ENCODE measurements at places on chromosomes 11 and 22.

DNA sequence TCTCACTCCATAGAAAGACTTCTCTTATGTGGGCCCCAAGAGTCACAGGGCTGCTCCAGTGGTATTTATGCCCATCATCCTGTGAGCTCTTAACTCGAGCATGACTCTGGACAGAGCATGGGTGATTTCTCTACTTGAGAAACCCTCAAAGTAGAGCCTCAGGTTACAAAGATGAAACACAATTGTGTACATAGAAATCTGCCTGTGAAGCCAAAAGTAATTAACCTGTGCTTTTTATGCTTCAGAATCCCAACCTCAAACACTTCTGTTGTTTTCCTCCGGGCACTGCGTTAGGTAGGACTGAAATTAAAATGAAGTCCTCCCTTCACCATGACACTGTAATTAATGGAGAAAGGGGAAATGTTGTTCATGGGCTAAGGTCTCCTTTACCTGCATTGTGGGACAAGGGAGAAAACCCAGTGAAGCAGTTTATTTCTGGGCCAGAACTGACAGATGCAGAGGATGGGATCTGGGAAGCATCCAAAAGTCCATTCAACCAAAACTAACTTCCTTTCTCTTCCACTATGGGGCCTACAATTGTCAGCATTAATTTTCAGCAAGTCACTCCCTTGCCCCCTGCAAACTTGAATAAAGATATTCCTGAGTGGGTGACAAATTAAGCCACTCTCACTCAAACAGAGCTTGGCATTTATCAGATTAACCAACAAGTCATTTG lies 24.1 kb upstream of the POU2AF1 start:
- H3K4me3 ChIP-seq = no peak overlapping the region
- H3K27me3 ChIP-seq = peaks cover 3% of the 10 kb centered on the region
- no peaks in the 10 kb centered on the region for H3K36me3 ChIP-seq
- no peak for DNase-seq

GRCh38 chr11:33696931-33697638 lies 3.5 kb downstream of the C11orf91 start:
- no peak overlapping the region for H3K27ac ChIP-seq
- H3K4me3 ChIP-seq = no peak overlapping the region
- DNase-seq = no peak
- H3K27me3 ChIP-seq = peaks cover 14% of the 10 kb centered on the region

DNA sequence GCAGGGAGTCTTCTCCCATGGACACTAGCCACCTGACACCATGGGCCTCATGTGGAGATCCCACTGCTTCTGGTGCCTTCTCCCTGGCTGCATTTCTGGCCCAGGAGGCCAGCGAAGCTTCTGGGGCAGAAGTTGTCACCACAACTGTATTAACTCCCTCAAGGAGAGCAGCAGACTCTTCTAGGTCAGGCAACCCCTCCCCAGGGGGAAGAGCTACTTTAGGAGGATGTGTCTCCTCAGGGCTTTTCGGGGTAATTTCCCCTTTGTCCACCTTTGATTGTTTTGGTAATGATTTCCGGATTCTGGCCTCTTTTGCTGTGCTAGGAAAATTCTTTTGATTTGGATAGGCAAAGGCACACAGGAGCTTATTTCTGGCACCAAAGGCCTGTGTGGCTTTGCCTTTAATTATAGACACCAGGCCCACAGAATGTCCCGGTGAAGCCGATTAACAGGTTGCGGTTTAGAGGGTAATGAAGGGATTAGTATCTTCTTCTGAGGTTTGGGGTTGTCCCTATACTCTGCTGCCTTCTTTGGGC lies 8.9 kb upstream of the UCP2 start:
- H3K4me1 ChIP-seq = peaks cover 2% of the 10 kb centered on the region
- H3K4me3 ChIP-seq = no peak overlapping the region
- H3K36me3 ChIP-seq = no peaks in the 10 kb centered on the region
- H3K27ac ChIP-seq = no peak overlapping the region

DNA sequence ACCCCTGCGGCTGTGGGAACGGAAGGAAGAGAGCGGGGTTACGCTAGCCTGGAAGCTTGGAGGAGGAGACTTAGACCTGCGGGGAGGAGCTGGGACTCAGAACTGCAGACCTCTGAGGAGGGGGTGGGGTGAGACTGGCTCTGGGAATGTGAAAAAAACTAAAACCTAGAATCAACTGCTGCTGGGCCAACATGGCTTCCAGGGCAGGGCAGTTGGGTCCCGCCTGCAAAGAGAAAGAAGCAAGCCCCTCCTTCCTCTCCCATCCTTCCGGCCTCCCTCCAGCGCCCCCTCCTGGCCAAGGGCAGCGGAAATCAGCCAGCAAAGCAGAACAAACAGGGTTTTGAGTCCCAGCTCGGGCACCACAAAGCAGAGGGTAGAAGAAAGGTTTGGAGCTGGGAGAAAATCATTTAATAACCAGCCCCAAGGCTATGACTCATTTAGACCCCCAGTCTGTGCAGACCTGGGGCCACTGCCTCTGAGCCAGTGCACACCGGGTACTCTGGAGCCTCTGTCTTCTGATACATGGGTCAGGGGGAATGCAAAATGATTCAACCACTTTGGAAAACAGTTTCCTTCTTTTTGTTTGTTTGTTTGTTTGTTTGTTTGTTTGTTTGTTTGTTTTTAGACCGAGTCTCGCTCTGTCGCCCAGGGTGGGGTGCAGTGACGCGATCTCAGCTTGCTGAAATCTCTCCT lies 7.3 kb upstream of the NCF4 start:
- peak; percentile 82 for DNase-seq
- no peak overlapping the region for H3K4me3 ChIP-seq
- no peaks in the 10 kb centered on the region for H3K4me1 ChIP-seq
- no peaks in the 10 kb centered on the region for H3K36me3 ChIP-seq
- H3K27me3 ChIP-seq = peaks cover 6% of the 10 kb centered on the region

GRCh38 chr11:97007283-97007682 lies 617.5 kb downstream of the JRKL start:
- no peak overlapping the region for H3K4me3 ChIP-seq
- no peaks in the 10 kb centered on the region for H3K36me3 ChIP-seq
- H3K4me1 ChIP-seq = no peaks in the 10 kb centered on the region
- DNase-seq = no peak
- peaks cover 1% of the 10 kb centered on the region for H3K27me3 ChIP-seq
- H3K27ac ChIP-seq = no peak overlapping the region

GRCh38 chr22:46149512-46150033 lies 753 bp upstream of the PPARA start:
- peaks cover 7% of the 10 kb centered on the region for H3K4me1 ChIP-seq

DNA sequence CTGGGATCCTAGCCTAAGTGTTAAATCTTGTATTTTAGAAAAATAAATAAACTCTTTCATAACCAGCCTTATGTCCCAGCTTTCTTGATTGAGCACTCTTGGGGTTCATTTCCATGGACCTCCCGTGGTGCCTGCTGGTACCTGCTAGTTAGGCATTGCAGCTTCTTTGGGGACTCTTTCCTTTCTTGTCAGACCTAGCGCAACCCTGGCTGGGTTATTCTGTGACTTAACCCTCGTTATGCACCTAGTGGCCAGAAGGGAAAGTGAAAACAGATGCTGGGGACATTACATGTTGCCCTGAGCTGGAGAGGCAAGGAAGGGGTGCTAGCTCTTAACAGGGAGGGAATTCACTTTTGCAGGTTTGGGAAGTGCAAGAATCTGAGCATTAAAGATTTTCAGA lies 46.8 kb downstream of the APIP start:
- no peak overlapping the region for H3K4me3 ChIP-seq
- peaks cover 2% of the 10 kb centered on the region for H3K27me3 ChIP-seq
- peaks cover 6% of the 10 kb centered on the region for H3K4me1 ChIP-seq
- no peak overlapping the region for H3K27ac ChIP-seq
- peaks cover 4% of the 10 kb centered on the region for H3K36me3 ChIP-seq

- no peak for DNase-seq
- peaks cover 3% of the 10 kb centered on the region for H3K27me3 ChIP-seq
- no peak overlapping the region for H3K27ac ChIP-seq
- H3K4me1 ChIP-seq = peaks cover 12% of the 10 kb centered on the region
- H3K36me3 ChIP-seq = peaks cover 31% of the 10 kb centered on the region
- no peak overlapping the region for H3K4me3 ChIP-seq
These were observed 90.9 kb downstream of the EXT2 start for GRCh38 chr11:44186321-44186930.

GRCh38 chr11:2303627-2304505 lies 2.1 kb downstream of the TSPAN32 start:
- no peaks in the 10 kb centered on the region for H3K36me3 ChIP-seq
- no peak overlapping the region for H3K4me3 ChIP-seq

DNA sequence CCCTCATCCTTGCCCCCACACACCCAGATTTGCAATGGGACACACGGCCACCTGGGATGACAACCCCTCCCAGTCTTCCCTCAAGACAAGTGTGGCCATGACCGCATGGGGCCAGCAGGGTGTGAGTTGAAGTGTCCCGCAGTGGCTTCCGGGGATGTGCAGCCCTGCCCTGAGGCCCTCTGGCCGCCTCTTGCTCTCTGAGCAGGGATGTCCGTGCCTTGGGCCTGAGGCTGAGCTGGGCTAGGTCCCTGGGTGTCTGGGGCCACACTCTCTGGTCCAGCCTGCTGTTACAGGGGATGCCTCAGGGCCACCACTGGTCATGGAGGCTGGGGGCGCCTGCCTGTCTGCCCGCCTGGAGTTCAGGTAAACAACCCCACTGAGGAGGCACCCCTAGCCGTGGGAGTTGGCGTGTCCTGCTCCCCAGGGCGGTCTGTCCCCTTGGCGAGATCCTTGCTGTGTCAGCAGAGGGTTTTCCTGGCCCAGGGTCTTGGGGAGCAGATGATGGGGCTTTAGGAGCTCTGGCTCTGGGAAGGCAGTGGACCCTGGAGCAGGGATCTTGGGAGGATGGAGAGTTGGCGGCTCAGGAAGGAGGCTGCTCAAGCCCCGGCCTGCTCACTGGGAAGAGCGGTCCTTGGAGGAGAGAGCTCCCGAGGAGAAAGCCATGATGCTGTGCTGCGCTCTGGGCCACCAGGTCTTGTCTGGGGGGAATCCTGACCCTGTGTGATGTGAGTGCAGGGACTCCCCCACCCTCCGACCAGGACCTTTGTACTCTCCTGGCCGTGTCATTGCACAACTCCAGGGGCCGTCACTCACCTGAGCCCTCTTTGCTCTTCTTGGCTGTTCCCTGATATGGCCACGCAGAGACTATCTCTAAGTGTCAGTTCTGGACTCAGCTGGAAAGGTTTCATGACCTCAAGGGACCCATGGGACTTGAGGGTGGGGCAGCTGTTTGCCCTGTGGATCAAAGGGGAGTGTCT lies 67.9 kb downstream of the KCNQ1 start:
- H3K27me3 ChIP-seq = peaks cover 5% of the 10 kb centered on the region
- no peak overlapping the region for H3K4me3 ChIP-seq
- DNase-seq = no peak
- peaks cover 18% of the 10 kb centered on the region for H3K4me1 ChIP-seq
- H3K27ac ChIP-seq = no peak overlapping the region

GRCh38 chr11:120574876-120575275 lies 63.3 kb downstream of the GRIK4 start:
- peaks cover 13% of the 10 kb centered on the region for H3K4me1 ChIP-seq
- no peak overlapping the region for H3K27ac ChIP-seq
- H3K27me3 ChIP-seq = peaks cover 5% of the 10 kb centered on the region
- DNase-seq = no peak
- H3K36me3 ChIP-seq = peaks cover 9% of the 10 kb centered on the region

DNA sequence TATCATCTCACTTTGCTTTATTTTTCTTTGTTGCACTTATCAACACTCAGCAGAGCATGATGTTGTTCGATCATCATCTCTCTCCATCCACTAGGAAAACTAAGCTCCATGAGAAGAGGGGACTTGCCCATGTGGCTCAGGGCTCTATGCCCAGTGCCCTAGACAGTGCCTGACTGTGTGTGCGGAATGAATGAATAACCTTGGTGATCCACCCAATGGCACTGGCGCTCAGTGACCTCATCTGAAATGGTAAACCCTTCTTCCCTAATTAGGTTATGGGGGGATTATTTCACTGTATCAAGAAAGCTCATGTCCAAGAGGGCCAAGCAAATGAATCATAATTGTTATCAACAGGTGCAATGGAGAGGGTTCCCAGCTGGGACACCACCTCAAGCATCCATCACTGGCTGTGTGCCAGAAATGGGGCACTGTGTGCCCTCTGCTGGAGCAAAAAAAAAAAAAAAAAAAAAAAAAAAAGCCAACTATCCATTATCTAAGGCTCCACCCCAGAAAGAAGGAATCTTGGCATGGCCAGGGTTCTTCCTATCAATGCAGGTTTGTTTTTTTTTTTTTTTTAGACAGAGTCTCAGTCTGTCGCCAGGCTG lies 172.6 kb downstream of the LARGE1 start:
- peaks cover 5% of the 10 kb centered on the region for H3K27me3 ChIP-seq
- peaks cover 4% of the 10 kb centered on the region for H3K36me3 ChIP-seq
- DNase-seq = no peak
- no peak overlapping the region for H3K27ac ChIP-seq

DNA sequence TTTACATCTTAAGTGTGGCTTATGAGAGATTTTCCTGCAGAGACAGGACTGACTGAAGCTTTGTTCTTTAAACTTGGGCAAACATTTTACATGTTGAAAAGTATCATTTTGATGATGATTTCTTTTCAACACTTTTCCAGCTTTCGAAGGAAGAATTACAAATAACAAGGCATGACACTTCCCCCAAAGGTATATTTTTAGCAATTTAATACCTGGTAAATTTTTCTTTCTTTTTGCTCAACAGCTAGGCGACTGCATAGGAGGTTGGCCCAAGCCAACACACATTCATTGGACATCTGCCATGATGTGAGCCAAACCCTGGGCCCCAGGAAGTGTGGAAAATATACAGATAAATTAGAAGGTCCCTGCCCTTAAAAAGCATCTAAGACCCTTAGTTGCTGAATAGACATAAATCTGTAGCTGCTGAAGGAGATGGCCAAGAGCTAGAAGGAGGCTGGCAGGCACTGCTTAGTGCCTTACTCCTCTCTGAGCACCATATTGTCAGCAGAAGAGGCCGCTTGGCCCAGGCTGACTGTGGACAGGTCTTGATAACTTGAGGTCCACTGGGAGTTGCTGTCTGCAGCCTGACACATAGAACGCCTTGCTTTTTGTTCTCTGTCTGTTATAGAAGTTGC lies 53.3 kb upstream of the CD44 start:
- H3K4me1 ChIP-seq = peaks cover 17% of the 10 kb centered on the region
- no peak overlapping the region for H3K27ac ChIP-seq
- H3K4me3 ChIP-seq = no peak overlapping the region
- no peak for DNase-seq
- peaks cover 5% of the 10 kb centered on the region for H3K27me3 ChIP-seq

DNA sequence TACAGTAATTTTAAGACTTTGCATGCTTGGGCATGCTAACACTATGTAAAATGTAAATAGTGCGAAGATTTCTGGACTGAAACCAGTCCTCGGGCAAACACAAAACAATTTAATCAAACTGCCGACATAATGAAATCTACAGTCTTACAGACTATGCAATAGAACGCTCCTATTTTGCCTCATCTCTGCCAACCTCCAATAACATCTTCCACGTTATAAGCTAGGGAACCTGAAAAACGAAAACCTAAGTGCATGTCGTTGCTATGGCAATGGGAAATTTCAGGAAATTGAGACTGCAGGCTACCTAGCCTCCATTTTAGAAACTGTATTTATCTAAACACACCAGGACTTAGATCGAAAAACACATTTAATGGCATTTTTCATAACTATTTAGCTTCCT lies 1.1 kb downstream of the CSTF3 start:
- H3K27me3 ChIP-seq = peaks cover 3% of the 10 kb centered on the region
- peak overlapping the region; percentile 100 for H3K27ac ChIP-seq
- peaks cover 32% of the 10 kb centered on the region for H3K4me1 ChIP-seq
- DNase-seq = no peak

- H3K4me1 ChIP-seq = no peaks in the 10 kb centered on the region
- H3K27me3 ChIP-seq = no peaks in the 10 kb centered on the region
- no peak overlapping the region for H3K4me3 ChIP-seq
- no peak overlapping the region for H3K27ac ChIP-seq
- H3K36me3 ChIP-seq = no peaks in the 10 kb centered on the region
- DNase-seq = no peak
These were observed 74.4 kb downstream of the MS4A13 start for GRCh38 chr11:60589611-60590010.
